ENCODE measurements at places on chromosomes 3 and 15.

DNA sequence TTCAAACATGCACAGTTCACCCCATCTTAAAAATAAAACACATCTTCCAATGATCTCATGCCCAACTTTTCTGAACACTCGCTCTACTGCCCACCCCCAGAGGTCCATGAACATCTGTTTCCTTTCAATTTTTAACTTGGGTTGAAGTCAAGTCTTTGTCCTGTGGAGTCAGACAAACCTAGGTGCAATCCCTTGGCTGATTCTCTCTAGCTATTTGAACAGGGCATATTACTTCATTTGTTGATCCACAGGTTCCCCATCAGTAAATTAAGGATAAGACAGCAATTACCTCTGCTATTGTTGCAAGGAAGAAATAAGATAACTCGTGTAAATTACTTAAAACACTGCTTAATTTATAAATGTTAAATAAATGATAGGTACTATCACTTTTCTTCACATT lies 180.1 kb downstream of the CNTN3 start:
- DNase-seq = no peak

GRCh38 chr15:78808550-78808949 lies 2.7 kb downstream of the ADAMTS7 start:
- no peak for DNase-seq

DNA sequence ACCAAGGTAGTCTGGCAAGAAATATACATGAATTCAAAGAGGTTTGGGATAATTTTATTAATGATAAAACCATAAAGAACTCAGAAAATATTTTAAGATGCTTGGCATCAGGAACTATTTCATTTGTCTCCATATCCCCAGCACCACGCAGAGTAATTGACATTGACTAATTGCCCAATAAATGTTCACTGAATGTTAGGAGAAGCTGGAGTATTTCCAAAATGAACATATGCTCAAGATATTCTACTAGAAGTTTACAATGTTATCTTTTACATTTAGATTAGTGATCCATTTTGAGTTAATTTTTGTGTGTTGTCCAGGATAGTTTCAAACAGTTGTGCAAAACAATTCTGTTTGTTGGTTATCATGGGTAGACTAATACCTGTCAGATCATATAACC lies 298.8 kb upstream of the CTDSPL start:
- DNase-seq = no peak

- no peak for DNase-seq
Observed at GRCh38 chr15:96869122-96869521, 538.6 kb downstream of the NR2F2 start.

GRCh38 chr3:162262129-162262528 lies 765.5 kb downstream of the OTOL1 start:
- DNase-seq = no peak

- DNase-seq = no peak
Observed at GRCh38 chr3:123343296-123344174, 105.4 kb downstream of the ADCY5 start.

GRCh38 chr3:87626546-87626945 lies 350.2 kb upstream of the POU1F1 start:
- no peak for DNase-seq

DNA sequence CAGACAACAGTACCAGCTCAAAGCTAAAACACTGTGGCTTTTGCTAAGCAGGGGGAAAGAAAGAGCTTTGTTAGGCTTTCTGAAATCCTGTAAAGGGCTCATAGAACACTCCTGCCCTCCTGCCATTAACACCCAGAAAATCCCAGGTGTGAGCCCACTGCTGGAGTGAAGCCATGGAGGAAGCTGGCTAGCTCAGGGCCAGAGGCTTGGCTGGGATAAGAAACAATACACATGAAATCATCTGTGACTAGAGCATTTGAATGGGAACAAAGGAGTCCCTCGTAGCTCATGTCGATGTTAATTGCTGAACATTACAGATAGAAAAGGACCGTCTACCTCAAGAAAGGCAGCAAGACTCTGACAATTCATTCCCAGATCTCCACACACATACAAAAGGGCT lies 23.5 kb downstream of the RUVBL1 start:
- DNase-seq = no peak

DNA sequence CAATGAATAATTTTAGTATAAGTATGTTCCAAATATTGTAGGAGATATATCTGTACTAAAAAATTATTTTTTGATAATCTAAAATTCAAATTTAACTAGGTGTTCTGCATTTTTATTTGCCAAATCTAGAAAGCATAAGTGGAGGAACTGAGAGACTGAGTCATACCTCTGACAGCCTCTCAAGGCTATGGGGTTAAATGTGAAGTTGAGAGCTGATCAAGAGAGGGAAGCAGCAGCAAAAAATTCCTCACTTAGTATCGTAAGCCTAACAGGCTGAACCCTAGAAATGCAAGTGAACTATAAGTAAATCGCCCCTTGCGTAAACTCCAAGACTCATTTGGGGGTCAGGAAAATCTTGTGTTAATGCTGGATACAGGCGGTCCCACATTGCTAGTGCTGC lies 12.8 kb upstream of the TOPAZ1 start:
- no peak for DNase-seq

GRCh38 chr3:8857720-8858367 lies 88.4 kb upstream of the OXTR start:
- DNase-seq = no peak

DNA sequence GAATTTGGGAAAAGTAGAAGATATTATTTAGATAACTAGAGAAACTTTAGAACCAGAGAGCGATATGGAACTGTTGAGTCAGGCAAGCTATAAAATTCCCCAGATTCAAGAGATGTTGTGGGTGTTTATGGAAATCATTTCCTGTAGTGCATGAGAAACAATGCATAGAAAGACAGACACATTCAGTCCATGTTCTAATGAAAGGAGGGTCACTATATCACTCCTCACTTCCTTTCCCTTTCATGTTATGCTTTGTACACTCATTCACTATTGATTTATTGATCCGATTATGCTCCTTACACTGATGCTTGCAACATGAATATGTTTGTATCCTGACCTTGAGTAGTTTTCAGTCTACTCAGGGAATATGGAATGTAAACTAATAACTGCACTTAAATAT lies 1459.9 kb upstream of the ALCAM start:
- DNase-seq = no peak

- no peak for DNase-seq
Observed at GRCh38 chr3:50658831-50659230, 15.9 kb upstream of the DOCK3 start.

DNA sequence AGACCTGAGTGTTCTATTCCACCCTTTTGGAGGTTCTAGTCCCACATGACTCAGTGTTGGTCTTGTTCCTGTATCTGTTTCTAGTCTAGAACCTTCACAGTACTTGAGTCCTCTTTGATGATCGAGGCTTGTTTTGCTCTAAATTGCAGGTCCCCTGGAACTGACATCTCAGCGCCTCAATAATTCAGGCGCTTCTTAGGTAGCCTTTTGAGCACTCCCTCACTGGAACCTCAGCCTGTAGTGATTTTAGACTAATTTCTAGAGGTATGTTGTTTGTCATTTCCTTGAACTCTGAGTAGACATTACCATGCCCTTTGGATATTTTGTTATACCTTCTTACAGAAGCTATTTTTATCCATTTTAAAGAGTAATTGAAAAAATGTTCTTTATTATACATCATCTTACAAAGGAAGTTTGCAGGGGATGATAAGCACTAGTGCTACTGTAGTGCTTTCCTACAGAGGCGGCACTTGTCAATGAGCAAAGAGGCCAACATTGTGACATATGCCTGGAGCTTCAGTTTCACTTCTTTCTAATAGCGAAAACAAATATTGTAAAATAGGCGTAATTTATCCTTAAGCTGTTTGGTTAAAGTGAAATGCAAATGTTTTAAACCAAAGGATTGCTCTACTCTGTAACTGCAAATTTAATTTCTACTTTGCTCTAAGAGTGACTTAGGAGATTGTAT lies 75.7 kb downstream of the EFL1 start:
- no peak for DNase-seq

GRCh38 chr15:45855907-45856579 lies 221.2 kb downstream of the SQOR start:
- DNase-seq = no peak

Data from stimulated activated CD8-positive, alpha-beta memory T cell treated with anti-CD3 and anti-CD28 coated beads, Interleukin-4, amount 100 ng/mL, for 24 hours (primary cell).